ENCODE measurements at places on chromosomes 5 and 9. TPM values are rescaled to one million over a fixed set of nuclear protein-coding genes. Genes with fewer than 3 reads are reported as not detected.

The COL5A1 gene
- total RNA-seq: 16.4 TPM

The CD14 gene
- total RNA-seq: 0.63 TPM

The GRIN1 gene
- 6.6 TPM for total RNA-seq

The NREP gene
- 160 TPM for total RNA-seq

The HTR1A gene
- 0.46 TPM for total RNA-seq

The GADD45G gene
- total RNA-seq: 13.5 TPM

The C5orf52 gene
- total RNA-seq: not detected

The IL7R gene
- total RNA-seq: 0.57 TPM

The CTSL gene
- 33.0 TPM for total RNA-seq

The C9orf153 gene
- not detected for total RNA-seq

The IL4 gene
- not detected for total RNA-seq

The PFN3 gene
- total RNA-seq: 0.48 TPM

The CCDC69 gene
- total RNA-seq: 12.4 TPM

The TRMO gene
- 3.9 TPM for total RNA-seq

The PRELID2 gene
- 14.5 TPM for total RNA-seq

The MEGF10 gene
- 24.5 TPM for total RNA-seq

The IRX2 gene
- total RNA-seq: 63.2 TPM

The TRIM7 gene
- 1.4 TPM for total RNA-seq

The NMUR2 gene
- total RNA-seq: 0.16 TPM

The ARSI gene
- total RNA-seq: 5.9 TPM

The MYOZ3 gene
- 11.6 TPM for total RNA-seq

The WNT8A gene
- not detected for total RNA-seq

The HSPB3 gene
- not detected for total RNA-seq

The CCNB1 gene
- total RNA-seq: 312 TPM

The SLC6A3 gene
- total RNA-seq: 0.53 TPM

The NSD1 gene
- total RNA-seq: 153 TPM

The NXNL2 gene
- total RNA-seq: 2.2 TPM

The SGCD gene
- 0.32 TPM for total RNA-seq

The ZDHHC12 gene
- 39.7 TPM for total RNA-seq

The OR13C2 gene
- total RNA-seq: not detected

The SHB gene
- total RNA-seq: 10.6 TPM

The SARDH gene
- total RNA-seq: 15.2 TPM

The MIGA2 gene
- total RNA-seq: 39.9 TPM

The IL5 gene
- total RNA-seq: not detected

The SLC36A2 gene
- total RNA-seq: not detected

The DMGDH gene
- total RNA-seq: 0.35 TPM

The PBX3 gene
- total RNA-seq: 53.3 TPM

The ADAMTS16 gene
- 30.1 TPM for total RNA-seq

The TMEM174 gene
- total RNA-seq: not detected

The IFNA13 gene
- total RNA-seq: not detected

The SH3GL2 gene
- total RNA-seq: 5.8 TPM

Data from WTC11 (cell line).